Stimulated activated CD4-positive, alpha-beta T cell treated with anti-CD3 and anti-CD28 coated beads, TNF-alpha, amount 100 ng/mL, for 24 hours (primary cell): ENCODE measurements at places on chromosomes 6 and 20.

DNA sequence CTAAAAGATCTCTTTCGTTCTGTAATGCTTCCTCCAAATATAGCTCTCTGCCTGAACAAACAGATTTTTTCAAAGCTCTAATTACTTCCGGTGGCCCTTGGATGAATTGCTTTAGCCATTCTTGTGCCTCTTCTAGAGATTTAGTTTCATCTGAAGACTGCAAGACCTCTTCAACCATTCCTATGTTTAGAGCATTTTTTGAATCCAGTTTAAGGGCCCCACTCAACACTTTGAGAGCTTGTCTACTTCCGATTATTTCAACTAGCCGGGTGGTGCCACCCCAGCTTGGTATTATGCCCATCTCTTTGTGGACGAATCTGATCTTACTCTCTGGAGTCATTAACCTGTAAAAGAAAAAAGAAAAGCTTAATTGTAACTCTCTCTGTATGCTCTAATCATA, 23.3 kb downstream of the RNF146 start:
- no peak for DNase-seq

DNA sequence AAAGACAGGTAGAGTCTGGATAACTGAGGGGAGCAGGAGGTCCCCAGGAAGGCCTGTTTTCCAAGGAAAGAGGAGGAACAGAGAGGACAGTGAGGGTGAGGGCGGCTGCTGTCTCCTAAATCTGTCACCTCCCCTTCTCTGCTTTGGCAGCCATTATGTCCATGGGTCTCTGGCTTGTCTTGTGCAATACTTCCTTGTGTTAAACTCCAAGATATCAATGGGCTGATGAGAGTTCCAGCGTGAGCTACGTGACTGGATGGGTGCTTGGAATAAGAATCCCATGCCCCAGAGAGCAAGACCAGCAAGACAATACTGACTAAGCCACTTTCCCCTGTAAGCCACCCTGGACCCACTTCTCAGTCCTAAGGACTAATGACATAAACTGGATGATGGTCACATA, 26.3 kb upstream of the DNAAF9 start:
- no peak for DNase-seq

DNA sequence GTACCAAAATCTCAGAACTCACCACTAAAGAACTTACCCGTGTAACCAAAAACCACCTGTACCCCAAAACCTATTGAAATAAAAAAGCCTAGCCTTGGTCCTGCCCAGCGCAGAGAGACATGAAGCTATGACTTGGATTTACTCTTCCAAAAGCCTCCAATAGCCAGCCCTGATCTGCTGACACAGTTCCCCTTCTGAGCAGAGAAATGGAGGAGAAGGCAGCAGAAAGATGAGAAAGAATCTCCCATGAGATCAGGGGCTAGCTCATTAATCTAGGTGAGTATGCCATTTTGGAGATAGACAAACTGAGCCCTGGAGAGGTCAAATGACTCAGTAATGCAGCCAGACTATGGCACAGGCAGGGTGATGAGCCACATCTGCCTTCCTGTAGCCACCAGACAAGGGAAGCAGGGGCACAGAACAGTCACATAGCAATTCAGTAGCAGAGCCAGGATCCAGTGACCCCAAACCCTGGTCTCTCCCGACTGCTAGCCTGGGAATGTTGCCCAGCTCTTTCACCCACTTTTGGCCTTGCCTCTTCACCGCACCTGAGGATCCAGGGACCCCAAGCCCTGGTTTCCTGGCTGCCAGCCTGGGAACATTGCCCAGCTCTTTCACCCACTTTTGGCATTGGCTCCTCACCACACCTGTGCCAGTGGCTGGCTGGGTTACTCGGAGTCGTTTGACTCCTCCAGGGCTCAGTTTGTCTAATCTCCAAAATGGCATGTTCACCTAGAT, 7.2 kb upstream of the SDCBP2 start:
- no peak for DNase-seq

- no peak for DNase-seq
Observed at GRCh38 chr20:25269057-25269832, 21.4 kb downstream of the PYGB start.

DNA sequence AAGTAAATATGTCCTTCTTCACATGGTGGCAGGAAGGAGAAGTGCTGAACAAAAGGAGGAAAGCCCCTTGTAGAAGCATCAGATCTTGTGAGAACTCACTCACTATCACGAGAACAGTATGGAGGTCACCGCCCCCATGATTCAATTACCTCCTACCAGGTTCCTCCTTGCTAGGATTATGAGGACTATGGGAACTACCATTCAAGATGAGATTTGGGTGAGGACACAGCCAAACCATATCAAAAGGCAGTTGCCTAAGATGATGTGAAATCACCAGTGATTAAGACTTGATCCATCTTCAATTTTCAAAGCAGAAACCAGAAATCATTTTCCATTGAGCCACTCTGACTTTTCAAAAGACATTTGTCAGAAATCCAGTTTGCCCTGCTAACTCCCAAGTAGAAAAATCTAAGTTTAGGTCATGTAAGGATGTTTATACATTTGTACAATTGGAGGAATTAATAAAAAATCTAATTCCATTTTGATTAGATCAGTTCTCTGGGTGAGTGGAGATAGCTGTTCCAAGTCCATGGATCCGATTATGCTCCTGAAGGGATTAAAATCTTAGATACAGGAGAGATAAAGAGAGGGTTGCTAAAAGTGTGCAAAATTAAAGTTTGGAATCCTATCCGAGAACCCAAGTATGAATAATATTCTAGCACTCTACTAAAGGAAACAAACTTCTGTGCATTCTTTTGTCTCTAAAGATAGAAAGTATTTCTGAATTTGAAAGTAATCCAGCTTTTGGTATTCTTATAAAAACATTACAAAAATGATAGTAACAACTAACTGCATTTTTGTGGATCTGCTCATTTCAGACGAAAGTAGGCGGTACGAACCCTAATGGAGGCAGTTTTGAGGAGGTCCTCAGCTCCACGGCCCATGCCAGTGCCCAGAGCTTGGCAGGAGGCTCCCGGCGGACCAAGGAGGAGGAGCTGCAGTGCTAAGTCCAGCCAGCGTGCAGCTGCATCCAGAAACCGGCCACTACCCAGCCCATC, 39.5 kb downstream of the HDDC2 start:
- DNase-seq, result no peak
